ENCODE measurements at places on chromosomes 11 and 22.

GRCh38 chr11:33160136-33160535 lies 1.1 kb downstream of the CSTF3 start:
- no peak for DNase-seq

DNA sequence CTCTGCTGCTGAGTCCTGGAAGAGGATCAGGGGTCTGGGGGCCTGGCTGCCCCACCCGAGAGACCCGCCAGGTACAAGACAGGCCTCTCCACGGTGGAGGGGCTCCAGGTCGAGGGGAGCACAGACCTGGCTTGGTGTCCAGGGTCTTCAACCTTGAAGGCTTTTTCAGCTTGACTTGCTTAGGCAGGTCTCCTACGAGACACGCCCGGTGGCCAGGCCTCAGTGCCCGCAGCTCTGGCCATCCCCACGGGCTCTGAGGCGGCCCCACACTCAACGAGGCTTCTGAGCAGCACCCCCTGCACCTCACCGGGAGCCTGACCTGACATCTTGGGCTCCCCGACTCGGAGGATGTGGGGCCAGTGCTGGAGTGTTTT lies 6.6 kb upstream of the PLXNB2 start:
- no peak for DNase-seq

GRCh38 chr22:47016631-47017030 lies 254.2 kb downstream of the TBC1D22A start:
- DNase-seq = no peak

DNA sequence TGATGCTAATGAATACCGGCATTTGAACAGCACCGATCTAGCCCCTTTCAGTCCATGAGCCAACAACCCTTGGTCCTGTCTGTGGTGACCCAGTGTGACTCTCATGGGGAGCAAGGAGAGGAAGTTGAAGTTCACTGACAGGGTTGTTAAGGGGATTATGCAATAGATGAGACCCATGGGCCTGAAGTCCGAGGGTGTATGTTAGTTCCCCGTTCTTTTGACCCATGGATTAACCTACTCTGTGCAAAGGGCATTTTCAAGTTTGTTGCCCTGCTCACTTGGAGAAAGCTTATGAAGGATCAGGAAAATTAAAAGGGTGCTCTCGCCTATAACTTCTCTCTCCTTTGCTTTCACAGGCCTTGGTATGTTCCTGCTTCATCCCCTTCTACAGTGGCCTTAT lies 4.9 kb downstream of the PNPLA3 start:
- DNase-seq = no peak

DNA sequence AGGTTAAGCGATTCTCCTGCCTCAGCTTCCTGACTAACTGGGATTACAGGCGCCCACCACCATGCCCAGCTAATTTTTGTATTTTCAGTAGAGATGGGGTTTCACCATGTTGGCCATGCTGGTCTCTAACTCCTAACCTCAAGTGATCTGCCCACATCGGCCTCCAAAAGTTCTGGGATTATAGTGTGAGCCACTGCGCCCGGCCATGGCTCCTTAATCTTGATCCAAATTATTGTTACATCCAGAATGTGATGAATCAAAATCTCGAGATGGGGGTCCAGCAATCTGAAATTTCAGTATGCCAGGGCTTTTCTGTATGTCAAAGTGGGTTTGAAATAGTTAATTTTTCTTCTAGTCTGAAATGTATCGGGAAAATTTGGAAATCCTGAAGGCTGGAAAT lies 3.7 kb downstream of the RPL27A start:
- no peak for DNase-seq

Data from activated CD4-positive, CD25-positive, alpha-beta regulatory T cell treated with anti-CD3 and anti-CD28 coated beads, Interleukin-2, amount 50 U/mL, for 72 hours (primary cell).